ENCODE measurements at places on chromosomes 2 and 18. TPM values are rescaled to one million over a fixed set of nuclear protein-coding genes. Genes with fewer than 3 reads are reported as not detected.

NEB gene
- 0.78 TPM for total RNA-seq

FSIP2 gene
- 0.78 TPM for total RNA-seq

SAG gene
- not detected for total RNA-seq

MAP3K19 gene
- total RNA-seq = not detected

SNED1 gene
- 52.8 TPM for total RNA-seq

All from articular chondrocyte of knee joint (primary cell).